ENCODE measurements at places on chromosomes 5 and 9.

DNA sequence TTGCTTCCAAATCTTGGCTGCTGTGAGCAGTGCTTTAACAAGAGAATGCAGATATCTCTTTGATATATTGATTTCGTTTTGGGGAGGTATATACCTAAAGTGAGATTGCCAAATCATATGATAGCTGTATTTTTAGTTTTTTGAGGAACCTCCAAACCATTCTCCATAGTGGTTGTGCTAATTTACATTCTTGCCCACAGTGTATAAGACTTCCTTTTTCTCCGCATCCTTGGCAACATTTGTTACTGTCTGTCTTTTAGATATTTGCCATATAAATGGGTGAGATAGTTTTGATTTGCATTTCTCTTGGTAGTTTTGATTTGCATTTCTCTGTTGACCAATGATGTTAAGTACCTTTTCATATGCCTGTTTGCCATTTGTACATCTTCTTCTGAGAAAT lies 10.0 kb upstream of the PLK2 start:
- no peak for DNase-seq

GRCh38 chr5:160421625-160422258 lies at the start of gene PTTG1:
Gene PTTG1 (plus strand): TSS chr5:160421855. CDS start chr5:160422313, 458 bp downstream.
- DNase-seq = peak; percentile 89

- no peak for DNase-seq
Observed at GRCh38 chr5:40682154-40683017, 2.7 kb downstream of the PTGER4 start.

DNA sequence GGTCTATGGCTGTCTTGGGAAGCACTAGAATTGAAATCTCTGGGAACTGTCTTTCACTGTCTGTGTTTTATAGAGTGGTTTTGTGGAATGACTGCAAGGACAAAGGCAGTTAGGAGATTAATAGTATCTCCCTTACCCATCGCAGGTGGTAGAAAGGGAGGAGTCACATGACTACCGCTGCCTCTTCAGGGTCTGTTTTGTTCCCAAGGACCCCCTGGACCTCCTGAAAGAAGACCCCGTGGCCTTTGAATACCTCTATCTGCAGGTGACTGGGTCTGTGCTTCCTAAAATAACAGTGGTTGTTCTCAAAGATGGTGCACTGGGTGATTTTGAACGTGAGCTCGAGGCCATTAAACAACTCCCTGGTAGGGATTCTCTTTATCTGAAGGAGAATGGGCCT lies 22.8 kb upstream of the TRMT10B start:
- DNase-seq = no peak

DNA sequence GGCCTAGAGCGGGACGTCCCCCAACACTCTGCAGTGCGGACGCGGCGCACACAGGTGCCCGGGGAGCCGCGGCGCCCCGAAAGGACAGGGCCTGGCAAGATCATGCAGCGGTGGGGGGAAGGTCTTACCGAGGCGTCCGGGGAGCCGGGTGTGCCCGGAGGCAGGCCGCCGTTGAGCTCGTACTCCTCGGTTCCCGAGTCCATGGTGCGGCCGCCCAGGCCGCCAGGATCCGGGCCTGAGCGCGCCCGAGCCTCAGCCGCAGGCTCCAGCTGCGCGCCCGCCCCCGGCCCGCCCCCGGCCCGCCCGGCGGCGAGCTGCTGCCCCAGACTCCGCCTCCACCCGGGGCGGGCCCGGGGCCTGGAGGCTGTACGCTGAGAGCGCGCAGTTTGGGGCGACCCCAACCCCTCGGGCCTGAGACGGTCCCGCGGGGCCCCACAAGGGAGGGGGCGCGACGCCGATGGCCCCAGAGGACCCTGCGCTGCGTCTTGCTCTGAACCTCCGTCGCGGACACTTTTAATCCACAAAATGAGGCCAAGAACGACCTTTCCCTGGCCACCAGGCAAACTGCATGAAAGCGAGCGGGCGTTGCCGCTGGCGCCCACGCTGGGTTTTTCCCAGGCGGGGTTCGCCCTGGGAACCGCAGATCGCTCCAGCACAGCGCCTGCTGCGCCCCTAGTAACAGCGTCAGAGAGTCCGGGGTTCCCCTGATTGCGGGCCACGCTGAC lies at the start of gene NINJ1:
NINJ1 (minus strand) TSS at position 237 of the 725 bp plus-strand sequence; CDS start at position 203, 34 bp downstream.
- peak; percentile 18 for DNase-seq

DNA sequence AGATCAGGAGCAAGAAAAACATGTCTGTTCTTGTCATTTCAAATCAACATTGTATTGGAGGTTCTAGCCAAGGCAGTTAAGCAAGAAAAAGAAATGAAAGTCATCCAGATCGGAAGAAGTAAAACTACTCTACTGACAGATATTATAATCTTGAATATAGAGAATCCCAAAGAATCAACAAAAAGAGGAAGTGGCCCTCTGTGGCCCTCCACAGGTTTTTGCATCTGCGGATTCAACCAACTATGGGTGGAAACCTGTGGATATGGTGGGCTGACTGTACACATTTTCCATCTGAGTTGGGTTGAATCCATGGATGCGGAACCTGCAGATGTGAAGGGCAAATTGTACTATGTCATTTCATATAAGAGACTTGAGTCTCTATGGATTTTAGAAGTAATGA lies 35.1 kb downstream of the GAS1 start:
- no peak for DNase-seq

DNA sequence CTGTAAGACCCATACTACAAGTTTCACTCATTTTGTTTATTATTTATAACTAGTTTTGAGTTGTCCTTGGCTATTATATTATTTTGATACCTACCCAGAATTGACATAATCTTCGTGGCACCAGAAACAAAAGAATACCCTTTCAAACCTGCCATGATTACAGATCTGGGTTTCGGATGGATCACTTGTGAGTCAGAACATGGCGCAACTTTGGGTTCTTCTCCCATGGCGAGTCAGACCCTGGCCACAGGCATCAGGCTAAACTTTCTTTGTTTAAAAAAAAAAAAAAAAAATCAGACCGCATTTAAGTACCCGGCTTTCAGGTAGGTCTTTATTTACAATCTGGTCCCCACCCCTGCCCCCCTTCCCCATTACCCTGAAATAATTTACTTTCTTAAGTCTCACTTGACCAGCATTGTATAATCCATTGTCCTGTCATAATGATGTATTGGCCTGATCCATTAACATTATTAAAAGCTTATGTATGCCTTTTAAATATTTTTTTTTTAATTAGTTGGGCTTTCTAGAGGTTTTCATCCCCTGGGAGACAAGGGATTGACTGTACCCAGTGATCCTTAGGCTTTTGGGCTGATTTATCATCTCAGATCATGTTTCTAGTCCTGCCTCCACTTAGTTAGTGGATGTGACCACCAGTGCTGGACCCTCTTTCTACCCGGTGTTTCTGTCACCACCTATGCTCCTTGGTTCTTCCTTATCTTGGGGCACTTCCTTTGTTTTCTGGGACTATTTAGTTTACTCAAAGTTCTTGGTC lies 43.9 kb downstream of the F2RL2 start:
- DNase-seq = peak; percentile 18

All from HS-5 (cell line).